ENCODE measurements at places on chromosomes 12 and 14.
A peak's percentile ranks its signal among the peaks of the same experiment; 100 is the strongest.

GRCh38 chr12:76781321-76781720, 17.4 kb downstream of the ZDHHC17 start:
- DNase-seq: no peak

DNA sequence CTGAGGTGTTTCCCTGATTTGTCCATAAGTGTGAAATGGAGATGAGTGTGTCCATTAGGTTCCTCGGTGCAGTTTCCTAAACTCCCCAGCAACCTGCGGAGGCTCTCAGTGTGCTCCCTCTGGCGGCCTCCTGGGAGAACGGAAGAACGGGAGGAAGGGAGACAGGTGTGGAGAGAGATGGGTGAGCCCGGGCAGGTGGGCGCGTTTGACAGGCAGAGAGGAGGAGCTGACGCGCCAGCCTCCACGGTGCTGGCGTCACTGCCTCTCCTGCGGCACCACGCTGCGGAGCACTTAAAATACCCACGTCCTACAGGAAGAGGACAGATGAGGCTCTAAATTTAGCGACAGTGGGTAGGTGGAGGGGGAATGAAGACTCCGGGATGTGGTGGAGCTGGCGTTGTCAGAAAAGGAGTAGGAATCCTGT, 26.8 kb upstream of the PEX5 start:
- peak; percentile 87 for DNase-seq

- peak; percentile 55 for DNase-seq
Measured at GRCh38 chr14:49959822-49960408, 67.0 kb downstream of the ARF6 start.

GRCh38 chr12:3418609-3419390, 72.2 kb upstream of the PRMT8 start:
- peak; percentile 70 for DNase-seq

DNA sequence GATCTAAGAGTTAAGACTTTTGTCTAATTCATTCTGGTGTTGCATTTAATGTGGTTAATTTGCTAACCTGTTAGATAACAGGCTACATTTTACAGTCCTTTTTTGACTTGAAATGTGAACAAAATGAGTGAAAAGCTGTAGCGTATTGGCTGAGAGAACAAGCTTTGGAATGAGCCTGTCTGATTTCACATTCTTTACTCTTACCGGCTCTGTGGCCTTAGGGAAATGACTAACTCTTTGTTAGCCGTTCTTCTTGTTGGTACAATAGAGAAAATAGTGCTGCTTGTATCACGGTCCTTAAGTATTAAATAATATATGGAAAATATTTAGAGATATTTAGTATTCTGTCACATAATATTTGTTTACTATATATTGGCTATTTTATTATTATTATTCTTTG, 1.9 kb downstream of the MNAT1 start:
- no peak for DNase-seq

DNA sequence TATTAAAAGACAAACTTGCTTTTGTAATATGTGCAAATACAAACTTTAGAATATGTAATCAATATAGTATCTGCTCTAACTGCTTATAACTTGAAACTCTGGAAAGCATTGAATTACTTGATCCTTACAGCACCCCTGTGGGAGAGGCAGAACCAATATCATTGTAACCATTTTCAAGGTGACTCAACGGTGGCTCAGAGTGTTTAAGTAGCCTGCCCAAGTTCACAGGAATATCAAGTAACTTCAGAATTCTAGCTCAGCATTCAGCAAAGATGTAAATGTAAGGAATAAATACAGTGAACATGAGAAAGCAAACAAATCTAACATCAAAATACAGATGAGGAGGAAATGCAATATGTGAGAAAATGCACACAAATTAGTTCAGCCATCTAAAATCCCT, 264.6 kb downstream of the NELL2 start:
- DNase-seq: no peak

DNA sequence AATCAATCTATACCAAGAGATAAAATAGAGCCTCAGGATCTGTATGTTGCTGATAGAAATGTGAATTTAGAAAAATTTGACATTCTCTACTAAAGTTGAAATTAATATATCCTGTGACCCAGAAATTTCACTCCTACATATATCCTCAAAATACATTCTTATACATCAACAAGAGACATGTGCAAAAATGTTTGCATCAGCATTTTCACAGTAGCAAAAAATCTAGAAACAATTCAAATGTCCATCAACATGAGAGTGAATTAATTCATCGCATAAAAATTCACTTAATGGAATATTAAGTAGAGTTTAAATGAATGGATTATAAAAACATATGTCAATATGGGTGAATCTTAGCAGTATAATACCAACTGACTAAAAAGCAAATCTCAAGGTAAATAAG, 80.8 kb downstream of the GPR65 start:
- DNase-seq: no peak

DNA sequence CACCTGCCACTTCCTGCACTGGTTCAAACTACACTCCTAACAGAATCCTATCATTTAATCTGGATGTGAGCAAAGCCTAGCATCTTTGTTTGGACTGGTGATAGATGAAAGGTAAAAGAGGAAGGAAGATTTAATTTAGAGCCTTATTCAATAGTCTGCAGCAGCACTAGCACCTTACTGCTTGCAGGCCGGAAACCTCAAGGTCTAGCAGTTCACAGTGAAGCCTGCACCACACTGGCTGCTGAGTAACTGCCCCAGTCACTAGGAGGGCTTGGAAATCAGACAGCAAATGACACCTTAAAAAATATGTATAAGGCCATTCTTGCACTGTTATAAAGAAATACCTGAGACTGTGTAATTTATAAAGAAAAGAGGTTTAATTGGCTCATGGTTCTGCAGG, 358.0 kb downstream of the DAD1 start:
- no peak for DNase-seq

DNA sequence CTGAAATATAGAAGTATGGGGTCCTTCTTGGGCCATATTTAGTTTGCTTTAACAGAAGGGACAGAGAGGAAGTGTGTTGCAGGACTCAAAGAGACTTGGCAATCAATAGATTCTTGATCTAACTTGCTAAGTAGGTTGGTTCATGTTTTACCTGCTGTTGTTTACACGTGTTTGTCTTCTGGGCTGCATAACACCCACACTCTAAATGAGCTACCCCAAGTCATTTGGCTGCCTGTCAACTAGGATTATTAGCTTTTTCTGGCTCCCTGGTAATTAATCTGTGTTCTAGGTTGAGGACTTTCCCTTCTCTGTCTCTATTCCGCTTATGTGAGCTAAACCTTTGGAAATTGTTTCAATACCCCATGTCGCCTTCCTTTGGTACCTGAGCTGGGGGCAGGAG, 10.1 kb upstream of the TBPL2 start:
- DNase-seq: no peak

- no peak for DNase-seq
Measured at GRCh38 chr12:13945641-13946040, 35.8 kb downstream of the GRIN2B start.

Measured in NCI-H774 (cell line).